ENCODE measurements at places on chromosomes 5 and 9.
A peak's percentile ranks its signal among the peaks of the same experiment; 100 is the strongest.

- no peak for DNase-seq
Observed at GRCh38 chr5:26945901-26946300, 92.5 kb downstream of the CDH9 start.

- DNase-seq: no peak
Observed at GRCh38 chr9:14312719-14313377, 1.1 kb downstream of the NFIB start.

DNA sequence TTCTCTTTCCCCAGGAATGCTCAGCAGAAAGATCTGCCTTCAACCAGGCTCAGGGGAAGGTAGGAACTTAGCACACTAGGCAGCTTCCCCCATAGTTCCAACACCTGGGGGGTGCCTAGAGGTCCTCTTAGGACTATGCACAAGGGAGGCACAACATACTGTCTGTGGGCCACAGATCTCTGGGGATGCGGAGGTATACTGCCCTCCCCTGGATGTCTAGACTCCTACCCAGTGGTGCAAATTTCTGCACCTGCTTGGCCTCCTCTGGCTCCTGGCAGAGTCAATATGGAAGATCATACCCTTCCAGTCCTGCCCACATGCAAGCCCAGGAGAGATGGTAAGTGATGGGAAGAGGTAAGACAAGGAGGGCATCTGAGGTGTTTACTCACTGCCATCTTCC, 247.5 kb upstream of the DAPK1 start:
- no peak for DNase-seq

- no peak for DNase-seq
Observed at GRCh38 chr9:131918481-131918880, 161.2 kb downstream of the MED27 start.

DNA sequence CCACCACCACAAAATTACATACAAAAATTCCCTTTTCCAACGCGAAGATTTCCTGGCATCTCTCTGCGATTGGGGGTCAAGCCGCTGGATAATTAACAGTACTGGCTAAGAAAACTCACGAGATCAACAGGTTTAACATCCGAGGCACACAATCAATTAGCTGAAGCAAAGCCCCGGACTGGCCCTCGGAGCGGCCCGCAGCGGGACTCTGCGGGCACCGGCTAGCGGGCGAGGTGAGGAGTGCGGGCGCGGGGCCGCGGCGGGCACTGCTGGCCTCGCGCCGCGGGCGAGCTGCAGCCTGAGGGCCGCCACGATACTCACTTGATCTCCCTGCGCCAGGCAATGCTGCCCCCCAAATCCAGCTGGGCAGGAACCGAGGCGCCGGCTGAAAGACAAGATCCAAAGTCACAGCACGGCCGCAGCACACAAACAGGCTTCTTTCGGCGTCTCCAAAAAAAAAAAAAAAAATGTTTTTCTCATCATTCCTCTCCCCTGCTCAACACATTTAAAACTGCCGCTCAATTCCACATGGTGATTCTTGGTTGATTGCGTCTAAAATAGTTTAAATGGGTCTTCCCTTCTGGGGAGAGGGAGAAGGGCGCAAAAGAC, 210.2 kb downstream of the MEF2C start:
- DNase-seq: no peak

- no peak for DNase-seq
Observed at GRCh38 chr5:17359451-17360011, 138.5 kb upstream of the TAF11L2 start.

- DNase-seq: no peak
Observed at GRCh38 chr9:78038620-78039300, 7.1 kb upstream of the GNAQ start.

DNA sequence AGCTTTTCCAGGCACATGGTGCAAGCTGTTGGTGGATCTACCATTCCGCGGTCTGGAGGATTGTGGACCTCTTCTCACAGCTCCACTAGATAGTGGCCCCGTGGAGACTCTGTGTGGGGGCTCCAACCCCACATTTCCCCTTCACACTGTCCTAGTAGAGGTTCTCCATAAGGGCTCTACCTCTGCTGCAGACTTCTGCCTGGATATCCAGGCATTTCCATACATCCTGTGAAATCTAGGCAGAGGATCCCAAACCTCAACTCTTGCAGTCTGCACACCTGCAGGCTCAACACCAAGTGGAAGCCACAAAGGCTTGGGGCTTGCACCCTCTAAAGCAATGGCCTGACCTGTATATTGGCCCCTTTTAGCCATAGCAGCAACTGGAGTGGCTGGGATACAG, 283.4 kb upstream of the KLF4 start:
- no peak for DNase-seq

- DNase-seq: no peak
Observed at GRCh38 chr9:81814794-81815464, 113.3 kb upstream of the SPATA31D4 start.

DNA sequence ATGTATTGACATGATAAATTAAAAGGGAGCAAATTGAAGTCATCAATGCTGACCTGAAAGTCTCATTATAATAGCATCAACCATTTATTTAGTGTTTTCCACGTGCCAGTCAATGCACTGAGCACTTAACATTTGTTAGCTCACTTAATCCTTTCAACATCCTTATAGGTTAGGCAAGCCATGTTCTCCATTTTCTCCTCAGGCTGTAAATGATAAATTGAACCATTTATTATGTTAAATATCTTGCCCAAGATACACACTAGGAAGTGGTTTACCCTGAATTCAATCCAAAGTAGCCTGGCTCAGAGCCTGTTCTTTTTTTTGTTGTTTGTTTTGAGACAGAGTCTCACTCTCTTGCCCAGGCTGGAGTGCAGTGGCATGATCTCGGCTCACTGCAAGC, 25.0 kb upstream of the SNX2 start:
- DNase-seq: no peak

- peak; percentile 30 for DNase-seq
Observed at GRCh38 chr5:130109152-130109551, 204.9 kb downstream of the CHSY3 start.

DNA sequence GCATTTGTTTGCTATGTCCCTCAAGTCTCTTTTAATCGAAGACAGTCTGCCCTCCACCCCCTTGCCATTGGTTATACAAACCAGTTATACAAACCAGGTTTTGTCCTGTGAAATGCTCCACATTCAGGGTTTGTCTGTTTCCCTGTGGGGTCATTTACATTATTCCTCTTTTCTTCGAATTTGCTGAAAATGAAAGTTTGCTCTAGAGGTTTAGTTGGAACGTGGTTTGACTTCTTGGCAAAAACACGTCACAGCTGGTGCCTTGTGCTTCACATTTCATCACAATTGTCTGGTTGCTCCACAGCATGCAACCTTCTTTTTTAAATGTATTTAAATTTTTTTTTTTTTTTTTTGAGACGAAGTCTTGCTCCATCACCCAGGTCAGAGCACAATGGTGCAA, 4.2 kb upstream of the HAVCR2 start:
- peak; percentile 39 for DNase-seq

DNA sequence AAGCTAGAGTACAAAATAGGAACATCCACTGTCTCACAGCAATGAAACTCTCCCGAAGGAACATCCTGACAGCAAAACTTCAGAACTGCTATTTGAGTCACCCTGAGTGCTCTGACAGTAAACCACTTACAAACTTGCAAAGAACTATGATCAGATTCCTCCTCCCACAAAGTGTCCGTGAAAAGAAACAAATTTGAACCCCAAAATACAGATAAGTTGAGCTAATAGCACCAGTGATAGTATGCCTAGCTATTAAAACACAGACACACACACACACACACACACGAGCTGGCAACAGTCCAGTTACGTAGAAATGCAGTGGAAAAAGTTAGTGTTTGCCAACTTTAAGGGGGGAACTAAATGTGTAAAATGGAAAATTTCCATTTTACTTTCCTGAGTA, 3.1 kb upstream of the GLIS3 start:
- DNase-seq: no peak

- DNase-seq: no peak
Observed at GRCh38 chr5:154401355-154401754, 44.4 kb upstream of the SAP30L start.

GRCh38 chr5:59716966-59717500, 176.5 kb downstream of the PDE4D start:
- DNase-seq: no peak

DNA sequence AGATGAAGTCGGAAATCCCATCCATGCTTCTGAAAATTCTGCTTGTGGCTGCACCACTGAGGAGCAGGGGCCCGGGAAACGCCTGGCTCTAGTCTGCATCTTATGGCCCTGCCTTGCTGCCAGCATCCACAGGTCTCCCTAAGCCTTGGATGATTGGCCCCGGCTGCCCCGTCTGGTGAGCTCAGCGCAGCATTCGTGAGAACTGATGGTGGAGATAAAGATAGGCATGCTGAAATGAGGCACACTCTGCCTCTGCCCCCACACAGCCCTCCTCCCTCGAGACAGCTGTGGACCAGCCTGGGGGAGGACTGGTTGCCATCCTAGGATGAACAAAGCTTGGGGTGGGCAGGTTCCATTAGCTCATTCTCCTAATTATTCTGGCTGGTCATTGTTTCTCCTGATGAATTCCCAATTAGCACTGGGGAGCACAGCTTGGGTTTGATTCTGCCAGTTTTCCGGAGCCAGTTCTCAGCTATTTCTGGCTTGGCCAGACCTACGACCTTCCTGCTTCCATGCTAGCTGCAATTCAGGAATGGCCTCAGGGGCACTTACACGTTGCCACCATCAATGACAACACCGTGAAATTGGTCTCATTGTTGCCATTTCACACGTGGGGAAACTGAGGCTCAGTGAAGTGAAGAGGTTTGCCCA, 62.8 kb upstream of the CPEB4 start:
- DNase-seq: no peak

- no peak for DNase-seq
Observed at GRCh38 chr5:124678468-124678867, 68.0 kb downstream of the ZNF608 start.

DNA sequence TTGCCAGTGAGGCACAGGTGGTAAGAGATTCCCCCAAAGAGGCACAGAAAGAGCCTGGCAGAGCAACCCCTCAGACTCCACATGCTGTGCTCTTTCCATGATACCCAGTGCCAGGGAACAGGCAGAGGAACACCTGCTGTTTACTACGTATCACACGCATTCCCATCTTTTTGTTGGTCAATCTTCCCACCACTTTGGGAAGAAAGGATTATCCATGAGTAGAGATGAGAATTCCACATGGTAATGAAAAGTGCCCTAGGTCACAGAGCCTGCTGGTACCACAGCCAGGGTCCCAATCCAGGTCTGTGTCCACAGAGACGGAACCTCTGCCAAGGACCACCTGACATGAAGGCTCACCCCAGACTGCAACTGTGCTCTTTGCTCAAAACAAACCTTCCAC, 86.6 kb downstream of the LHFPL2 start:
- DNase-seq: no peak

- DNase-seq: no peak
Observed at GRCh38 chr5:122494109-122494508, 182.1 kb downstream of the SNCAIP start.

GRCh38 chr5:172724242-172725183, 46.5 kb downstream of the DUSP1 start:
- DNase-seq: no peak

GRCh38 chr5:158465086-158465972, 606.4 kb upstream of the CLINT1 start:
- DNase-seq: no peak

GRCh38 chr5:135216471-135217343, 182.3 kb downstream of the MACROH2A1 start:
- no peak for DNase-seq

DNA sequence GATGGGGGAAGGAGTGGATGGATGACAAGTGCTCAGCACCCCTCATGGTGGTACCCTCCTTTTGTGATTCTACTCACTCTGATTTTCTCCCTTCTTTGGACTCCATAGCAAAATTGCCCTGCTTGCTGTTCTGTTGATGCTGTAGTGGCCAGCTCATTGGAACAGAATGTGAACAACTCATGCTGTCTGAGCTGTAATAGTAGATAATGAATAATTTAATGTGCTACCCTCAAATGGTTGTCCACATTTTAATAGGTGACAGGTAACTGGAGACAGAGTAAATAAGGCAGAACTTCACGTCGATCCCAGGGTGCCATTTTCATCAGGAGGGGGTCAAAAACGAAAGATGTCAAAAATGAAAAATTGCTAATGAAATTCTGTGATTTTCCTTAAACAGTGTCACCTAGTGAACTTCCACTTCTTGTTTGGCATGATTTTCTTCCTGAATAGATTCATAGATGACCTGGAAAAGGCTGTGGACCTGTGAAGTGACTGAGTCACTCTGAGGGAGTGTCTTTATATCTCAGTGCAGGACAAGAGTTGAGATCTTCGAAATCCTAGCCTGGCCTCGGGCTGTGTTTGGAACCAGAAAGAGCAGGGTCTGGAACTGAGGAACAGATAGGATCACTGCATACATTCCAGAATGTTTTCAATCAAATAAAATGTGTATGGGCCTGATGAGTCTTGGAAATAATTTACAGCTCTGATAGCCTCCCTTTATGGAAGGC, 270.2 kb downstream of the PSAT1 start:
- DNase-seq: no peak

DNA sequence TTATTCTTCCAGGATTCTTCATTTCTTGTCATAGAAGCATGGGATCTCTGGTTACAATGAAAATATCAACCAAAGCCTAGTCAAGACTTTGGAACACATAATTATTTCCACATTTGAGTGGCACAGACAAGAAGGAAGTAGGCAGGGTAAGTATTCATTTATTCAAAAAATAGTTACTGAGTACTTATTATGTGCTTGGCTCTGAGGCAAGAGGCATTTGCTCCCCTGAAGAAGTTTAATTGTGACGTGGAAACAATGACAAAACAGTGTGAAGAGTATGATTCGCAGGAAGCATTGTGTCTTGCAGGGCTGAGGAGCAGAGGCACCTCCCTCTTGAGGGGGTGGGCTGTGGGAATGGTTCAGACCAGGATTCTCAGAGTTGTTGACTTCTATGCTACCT, 45.0 kb upstream of the TNFSF15 start:
- no peak for DNase-seq

DNA sequence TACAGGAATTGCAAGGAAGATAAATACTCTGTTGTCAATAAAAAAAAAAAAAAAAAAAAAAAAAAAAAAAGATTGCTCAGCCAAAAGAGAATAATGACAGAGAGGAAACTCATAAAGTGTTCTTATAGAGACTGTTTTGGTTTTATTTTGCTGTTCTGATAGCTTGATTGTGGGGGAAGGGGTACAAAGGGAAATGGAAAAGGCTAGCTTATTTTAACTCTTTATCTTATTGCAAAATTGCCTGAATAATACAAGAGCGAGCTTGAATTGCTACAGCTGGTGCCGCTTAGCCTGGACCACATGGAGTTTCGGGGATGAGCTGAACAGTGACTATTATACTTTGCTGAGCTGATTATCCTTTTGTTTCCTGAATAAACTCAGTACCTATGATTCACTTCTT, 31.0 kb upstream of the SHISAL2B start:
- no peak for DNase-seq

DNA sequence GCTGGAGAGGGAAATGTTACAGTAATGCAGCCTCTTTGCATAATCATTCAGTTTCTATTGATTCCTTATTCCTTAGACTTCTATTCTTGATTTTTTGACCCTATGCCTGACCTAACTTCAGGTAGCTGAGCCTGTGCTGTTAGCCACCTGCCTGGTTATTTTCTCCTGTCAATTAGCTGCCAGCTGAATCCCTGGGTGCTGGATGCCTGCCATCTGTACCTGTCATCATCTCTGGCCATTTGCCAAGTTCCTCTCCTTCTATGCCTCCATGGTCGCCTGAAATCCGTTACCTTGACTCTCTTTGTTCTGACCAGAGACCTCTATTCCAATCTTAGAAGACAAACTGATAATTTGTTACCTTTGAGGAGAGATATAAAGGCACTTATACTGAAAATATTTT, 178.3 kb downstream of the CAVIN4 start:
- no peak for DNase-seq

GRCh38 chr5:150082889-150083288, 3.5 kb downstream of the CSF1R start:
- no peak for DNase-seq

- no peak for DNase-seq
Observed at GRCh38 chr5:83724001-83724400, 3.3 kb upstream of the HAPLN1 start.

All from activated CD4-positive, alpha-beta T cell treated with anti-CD3 and anti-CD28 coated beads, Interleukin-10, Interleukin-2, amounts not matched to agents 100 ng/mL and 50 ng/mL, durations not matched to agents 16 hours and 8 hours (primary cell).